ENCODE measurements at places on chromosomes 3 and 15. TPM values are rescaled to one million over a fixed set of nuclear protein-coding genes. Genes with fewer than 3 reads are reported as not detected.
A peak's percentile ranks its signal among the peaks of the same experiment; 100 is the strongest.

SH2D7 gene
- not detected for total RNA-seq

DNA sequence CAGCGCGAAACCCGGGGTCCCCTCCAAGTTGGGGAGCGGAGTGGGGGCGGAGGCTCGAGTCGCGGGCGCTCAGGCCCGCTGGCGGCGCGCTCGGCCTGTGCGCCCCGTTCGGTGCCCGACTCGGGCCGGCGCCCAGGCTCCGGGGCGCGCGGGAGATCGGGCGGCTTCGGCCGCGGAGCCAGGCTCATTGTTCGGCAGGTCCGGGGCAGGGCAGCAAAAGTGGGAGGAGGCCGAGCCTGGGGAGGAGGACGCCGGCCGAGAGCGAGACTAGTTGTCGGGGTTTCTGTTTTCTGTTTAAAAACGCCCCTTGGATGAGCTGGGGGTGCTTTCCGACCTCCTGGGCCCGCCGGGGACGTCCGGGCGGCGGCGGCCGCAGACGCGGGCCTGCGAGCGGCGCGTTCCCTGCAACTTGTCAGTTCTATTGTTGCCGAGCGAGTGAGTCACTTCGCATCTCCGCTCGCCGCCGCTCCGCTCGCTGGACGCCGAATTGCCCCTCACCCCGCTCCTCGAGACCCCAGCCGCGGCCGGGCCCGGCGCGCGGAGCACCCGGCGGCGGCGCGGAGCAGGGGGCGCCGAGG is 676 bp downstream of the TCF12 start:
- H3K4me3 ChIP-seq = peak overlapping the region; percentile 95
- peaks cover 18% of the 10 kb centered on the region for H3K4me1 ChIP-seq
- peak overlapping the region; percentile 92 for H3K27ac ChIP-seq
- DNase-seq = peak; percentile 81
- peaks cover 9% of the 10 kb centered on the region for H3K36me3 ChIP-seq

GRCh38 chr3:20375302-20375701 is 189.3 kb upstream of the SGO1 start:
- H3K4me1 ChIP-seq = no peaks in the 10 kb centered on the region
- DNase-seq = no peak
- no peak overlapping the region for H3K27ac ChIP-seq
- no peaks in the 10 kb centered on the region for H3K36me3 ChIP-seq

TBC1D2B gene
- total RNA-seq = 56.7 TPM

CD80 gene
- not detected for total RNA-seq

Data from natural killer cell (primary cell).